ENCODE measurements at places on chromosomes 12 and 14.

DNA sequence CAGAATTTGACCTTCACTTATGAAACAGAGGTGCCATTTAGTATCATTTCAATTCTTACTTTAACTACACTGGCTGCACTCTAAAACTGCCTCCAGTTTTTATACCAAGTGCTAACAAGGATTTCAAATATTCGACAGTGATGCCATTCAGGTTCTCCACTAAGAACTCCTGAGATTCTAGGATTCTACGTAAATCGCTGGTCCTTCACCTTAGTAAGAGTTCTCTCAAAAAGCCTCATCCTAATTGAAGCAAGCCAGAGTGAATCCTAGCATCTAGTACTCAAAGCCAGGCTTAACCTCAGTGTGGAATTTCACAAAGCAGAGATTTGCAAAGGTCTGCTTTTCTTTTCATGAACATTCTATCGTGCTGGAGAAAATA lies 3.5 kb downstream of the SLC38A2 start:
- DNase-seq = no peak

GRCh38 chr12:117342682-117343081 lies 18.7 kb downstream of the NOS1 start:
- DNase-seq = no peak

DNA sequence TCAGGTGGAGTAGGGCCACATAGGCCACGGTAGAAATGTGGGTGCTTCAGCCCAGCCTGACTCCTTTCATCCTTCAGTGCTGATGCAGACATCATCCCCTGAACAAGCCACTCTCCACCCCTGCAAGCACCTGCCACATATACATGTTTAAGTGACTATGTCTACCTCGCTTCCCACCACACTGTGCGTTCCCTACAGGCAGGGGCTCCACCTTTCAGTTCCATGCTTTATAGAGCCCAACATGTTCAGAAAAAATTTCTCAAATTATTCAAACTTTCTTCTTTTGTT lies 11.6 kb downstream of the SLC7A7 start:
- DNase-seq = no peak

DNA sequence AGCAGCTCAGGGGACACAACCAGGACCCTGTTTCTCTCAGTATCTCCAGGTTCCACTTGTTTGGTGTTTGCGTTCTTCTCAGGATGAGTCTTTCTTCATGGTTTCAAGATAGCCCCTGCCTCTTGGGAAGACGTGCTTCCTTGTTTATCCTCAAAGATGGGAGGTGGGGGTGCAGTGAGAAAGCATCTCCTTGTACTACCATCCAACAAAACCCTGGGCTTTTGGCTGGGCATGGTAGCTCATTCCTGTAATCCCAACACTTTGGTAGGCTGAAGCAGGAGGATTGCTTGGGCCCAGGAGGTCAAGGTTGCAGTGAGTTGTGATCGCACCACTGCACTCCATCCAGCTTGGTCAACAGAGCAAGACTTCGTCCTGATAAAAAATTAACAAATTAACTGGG lies 21.0 kb upstream of the TUNAR start:
- DNase-seq = no peak

GRCh38 chr12:27652174-27652763 lies 44.0 kb upstream of the REP15 start:
- peak; percentile 10 for DNase-seq

DNA sequence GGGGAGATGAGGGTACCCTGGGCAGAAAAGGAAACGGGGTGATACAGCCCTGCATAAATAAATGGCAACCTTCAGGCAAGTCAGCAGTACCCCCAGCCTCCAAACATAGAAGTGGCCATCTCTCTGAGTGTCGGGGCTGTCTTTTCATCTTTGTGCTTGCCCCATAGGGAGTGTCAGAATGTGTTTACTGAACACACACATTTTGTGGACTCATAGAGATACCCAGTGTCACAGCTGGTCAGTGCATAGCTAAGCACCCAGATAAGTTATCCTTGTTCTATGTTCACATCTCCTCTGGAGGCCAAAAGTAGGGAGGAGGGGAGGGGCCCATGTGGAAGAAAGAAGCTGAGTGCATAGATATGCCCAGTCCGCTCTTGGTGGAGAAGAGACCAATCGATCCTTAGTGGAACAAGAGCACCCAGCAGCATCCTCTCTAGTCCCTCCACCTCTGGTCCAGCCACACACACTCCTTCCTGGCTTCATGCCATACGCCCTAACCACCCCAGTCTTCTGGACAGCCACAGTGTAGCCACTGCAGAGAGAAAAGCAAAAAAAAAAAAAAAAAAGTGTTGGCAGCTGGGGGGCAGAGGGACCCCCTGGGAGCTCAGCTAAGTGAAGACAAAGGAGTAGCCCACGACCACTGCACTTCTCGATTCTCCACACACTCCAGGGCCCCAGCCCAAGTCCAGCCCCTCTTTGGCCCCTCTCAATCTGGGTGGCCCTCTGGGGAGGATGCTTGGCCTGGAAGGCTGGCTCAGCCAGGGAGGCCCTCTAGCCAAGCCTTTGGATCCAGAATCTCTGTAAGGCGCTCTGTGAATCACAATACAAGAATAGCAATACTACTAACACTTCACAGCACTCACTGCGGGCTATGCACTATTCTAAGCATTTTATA lies 2.6 kb downstream of the ITGA7 start:
- no peak for DNase-seq

DNA sequence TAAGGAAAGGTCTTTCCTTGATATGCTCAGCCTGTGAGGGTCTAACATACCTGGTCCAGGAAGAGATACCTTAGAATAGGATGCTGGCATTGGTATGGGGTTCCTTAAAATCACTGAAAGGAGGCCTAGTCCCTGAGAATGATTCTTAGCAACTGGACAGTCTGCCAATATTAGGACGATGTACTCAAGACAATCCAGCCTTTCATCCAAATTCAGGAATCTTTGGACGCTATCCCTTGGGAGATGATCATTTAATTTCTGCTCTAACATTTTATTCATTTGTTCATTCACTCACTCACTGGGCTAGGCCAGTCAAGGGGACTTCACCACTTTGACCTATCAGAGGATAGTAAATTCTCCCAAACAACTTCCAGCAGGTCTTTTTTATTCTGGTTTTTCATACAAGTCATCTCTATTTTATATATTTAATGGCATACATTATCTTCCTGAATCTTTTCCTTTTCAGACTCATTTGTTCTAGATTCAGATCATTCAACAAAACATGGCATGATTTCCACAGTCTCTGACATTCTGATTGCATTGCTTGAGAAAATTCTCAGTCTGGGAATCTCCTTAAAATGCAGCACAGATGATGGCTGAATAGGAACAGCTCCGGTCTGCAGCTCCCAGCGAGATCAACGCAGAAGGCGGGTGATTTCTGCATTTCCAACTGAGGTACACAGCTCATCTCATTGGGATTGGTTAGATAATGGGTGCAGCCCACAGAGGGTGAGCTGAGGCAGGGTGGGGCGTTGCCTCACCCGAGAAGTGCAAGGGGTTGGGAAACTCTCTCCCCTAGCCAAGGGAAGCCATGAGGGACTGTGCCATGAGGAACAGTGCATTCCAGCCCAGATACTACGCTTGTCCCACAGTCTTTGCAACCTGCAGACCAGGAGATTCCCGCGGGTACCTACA lies 118.0 kb upstream of the PRICKLE1 start:
- DNase-seq = no peak

DNA sequence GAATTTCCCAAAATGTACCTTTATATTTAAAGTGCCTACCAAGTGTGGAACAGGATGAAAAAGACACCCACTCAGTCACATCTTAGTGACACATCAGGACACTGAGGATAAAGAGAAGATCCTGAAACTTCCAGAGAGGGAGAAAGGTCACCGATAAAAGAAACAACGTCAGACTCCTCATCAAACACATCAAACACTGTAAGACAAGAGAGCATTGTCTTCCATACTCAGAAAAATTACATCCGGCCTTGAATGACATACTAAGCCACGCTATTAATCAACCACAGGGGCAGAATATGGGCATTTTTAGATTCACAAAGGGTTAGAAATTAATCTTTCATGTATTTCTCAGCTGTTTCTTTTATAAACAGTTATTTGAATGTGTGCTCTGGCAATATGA lies 490.3 kb downstream of the APAF1 start:
- no peak for DNase-seq

DNA sequence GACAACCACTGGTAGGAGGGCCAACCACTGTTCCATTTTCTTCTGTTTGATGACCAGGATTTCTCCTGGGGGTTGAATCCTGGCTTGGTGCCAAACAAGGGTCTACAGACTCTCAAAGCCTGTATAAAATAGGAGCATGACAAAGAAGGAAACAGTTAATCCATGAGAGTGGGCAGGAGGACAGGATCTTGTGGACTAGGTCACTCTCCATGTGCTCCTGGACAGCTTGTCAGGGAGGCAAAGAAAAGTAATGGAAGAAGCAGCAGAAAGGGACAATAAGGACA lies 243.7 kb downstream of the AKAP6 start:
- no peak for DNase-seq

DNA sequence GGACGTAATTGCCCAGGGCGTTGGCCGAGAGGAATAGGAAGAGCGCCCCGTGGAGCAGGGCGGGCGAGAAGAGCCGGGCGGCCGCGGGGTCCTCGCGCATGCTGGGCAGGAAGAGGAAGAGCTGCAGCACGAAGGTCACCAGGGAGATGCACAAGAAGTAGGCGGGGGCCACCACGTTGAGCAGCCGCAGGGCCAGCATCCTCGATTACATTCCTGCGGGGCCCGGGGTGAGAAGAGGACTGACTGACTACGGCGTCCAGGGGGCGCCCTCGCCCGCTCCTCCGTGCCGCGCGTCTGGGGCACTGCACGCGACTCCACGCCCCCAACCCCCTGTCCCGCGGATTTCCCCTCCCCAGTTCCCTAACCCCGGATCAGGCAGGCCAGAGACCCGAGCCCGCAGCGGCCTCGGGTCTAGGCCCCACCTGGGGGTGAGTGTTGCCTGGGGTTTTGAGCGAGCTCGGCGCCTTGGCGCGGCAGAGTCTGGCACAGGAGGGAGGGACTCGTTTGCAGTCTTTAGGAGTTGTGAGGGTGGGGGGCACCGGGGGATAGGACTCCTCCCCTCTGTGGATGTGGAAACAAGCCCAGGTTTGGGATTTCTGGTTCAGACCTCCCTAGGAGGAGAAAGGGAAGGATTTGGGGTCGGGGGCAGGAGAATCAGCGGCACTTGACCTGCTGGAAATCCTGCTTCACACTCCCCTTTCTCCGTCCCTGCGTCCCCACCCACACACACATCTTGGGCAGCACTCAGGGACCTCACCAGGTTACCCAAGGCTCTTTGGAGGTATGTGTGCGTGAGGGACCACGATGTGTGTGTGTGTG lies 1.8 kb downstream of the ZDHHC22 start:
- DNase-seq = peak; percentile 86

- DNase-seq = no peak
Observed at GRCh38 chr14:88791252-88791621, 1.5 kb downstream of the EML5 start.

- no peak for DNase-seq
Observed at GRCh38 chr14:70468731-70469130, 16.8 kb downstream of the ADAM21 start.

GRCh38 chr12:89386138-89386537 lies 33.8 kb upstream of the DUSP6 start:
- no peak for DNase-seq

- DNase-seq = no peak
Observed at GRCh38 chr12:114269153-114269552, 136.8 kb downstream of the TBX5 start.

GRCh38 chr12:111775205-111776193 lies 8.8 kb downstream of the ALDH2 start:
- DNase-seq = no peak

GRCh38 chr12:79069009-79069408 lies 204.4 kb downstream of the SYT1 start:
- DNase-seq = no peak

DNA sequence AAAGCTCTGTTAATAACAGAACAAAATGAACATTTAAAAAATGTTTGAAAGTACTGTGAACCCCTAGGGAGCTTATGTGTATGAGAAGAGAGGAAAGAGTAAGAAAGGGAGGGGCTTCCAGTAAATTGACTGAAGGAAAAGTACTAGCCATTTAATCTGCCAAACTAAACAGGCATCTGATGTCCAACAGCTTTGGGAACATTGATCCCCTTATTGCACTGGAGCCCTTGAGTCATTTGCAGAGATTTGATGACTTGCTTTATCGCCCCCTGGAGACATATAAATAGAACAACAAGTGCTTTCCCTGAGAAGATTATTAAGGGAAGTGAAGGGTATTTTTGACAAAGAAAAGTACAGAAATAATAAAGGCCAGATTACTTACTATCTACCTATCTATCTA lies 319.3 kb upstream of the NOVA1 start:
- no peak for DNase-seq

DNA sequence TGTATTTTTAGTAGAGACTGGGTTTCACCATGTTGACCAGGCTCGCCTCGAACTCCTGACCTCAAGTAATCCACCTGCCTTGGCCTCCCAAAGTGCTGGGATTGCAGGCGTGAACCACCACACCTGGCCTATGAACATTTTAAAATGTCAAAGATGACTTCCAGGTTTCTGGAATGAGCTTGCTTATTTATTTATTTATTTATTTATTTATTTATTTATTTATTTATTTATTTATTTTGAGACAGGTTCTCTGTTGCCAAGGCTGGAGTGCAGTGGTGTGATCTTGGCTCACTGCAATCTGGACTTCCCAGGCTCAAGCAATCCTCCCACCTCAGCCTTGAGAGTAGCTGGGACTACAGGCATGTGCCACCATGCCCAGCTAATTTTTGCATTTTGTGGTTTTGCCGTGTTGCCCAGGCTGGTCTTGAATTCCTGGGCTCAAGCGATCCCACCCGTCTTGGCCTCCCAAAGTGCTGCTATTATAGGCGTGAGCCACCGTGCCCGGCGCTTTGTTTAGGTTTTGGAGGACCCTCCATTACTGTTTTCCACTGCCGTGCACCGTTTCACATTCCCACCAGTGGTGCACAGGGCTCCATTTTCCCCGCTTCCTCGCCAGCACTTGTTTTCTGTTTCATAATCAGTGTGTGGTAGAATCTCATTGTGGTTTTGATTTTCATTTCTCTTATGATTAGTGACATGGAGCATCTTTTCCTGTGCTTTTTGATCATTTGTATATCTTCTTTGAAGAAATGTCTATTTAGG lies 6.4 kb upstream of the CFAP251 start:
- no peak for DNase-seq

- no peak for DNase-seq
Observed at GRCh38 chr12:78674311-78675090, 190.1 kb upstream of the SYT1 start.

- no peak for DNase-seq
Observed at GRCh38 chr14:101774006-101774795, 12.7 kb downstream of the PPP2R5C start.

GRCh38 chr12:64086946-64087345 lies 135.2 kb downstream of the KICS2 start:
- no peak for DNase-seq

All from 8988T (cell line).